Stimulated activated CD8-positive, alpha-beta memory T cell treated with anti-CD3 and anti-CD28 coated beads, Interleukin-7, amount 100 ng/mL, for 24 hours (primary cell): ENCODE measurements at places on chromosomes 6 and 20.

DNA sequence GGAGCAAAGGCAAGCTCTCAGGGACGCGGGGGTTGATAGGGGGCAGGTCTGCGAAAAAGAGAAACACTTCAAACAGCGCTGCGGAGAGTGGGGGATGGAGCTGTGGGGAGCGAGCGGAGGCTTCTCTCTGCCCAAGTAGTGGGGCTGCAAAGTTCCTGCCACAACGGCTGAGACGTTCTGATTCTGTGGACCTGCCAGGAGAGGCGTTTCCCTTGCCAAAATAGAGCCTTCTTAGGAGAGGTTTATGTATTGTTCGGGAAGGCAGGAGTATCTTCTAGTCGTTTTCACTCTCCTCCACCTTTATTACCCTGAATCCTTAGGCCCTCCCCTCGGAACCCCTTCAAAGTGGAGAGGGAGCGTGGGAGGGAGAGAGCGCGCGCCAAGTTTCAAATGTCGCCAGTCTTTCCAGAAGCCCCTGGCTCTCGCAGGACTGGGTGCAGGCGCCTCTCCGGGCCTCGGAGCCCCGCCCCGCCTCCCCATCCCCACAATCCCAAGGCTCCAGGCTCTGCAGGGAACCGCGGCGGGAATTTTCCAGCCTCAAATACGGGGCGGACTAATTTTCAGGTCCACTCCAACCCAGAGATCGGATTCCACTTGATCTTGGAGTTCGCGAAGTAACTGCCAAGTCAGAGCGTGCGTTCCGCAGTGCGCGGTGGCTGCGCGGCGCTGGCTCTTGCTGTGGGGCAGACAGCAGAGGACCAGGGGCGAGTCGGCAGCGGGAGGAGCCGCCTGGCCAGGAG, 10.0 kb upstream of the POU3F2 start:
- DNase-seq: no peak

DNA sequence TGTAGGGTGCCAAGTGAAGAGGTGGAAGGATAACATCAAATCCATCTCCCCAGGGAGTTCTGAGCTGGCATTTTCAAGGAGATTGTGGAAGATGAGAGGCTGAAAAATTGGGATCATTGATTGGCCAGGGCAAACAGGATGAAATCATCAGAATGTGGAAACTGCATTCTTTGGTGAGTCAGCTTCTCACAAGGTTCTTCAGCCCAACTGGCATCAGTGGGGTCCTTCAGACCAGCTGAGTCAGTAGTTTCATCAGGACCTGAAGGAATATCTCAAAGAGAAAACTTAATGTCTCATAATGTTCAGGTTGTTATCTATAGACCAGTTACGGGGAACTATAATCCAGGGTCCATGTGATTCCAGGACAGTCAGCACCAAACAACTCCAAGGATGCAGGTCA, 195.8 kb downstream of the HAO1 start:
- no peak for DNase-seq

- no peak for DNase-seq
Observed at GRCh38 chr6:34362909-34363680, 29.4 kb downstream of the NUDT3 start.

DNA sequence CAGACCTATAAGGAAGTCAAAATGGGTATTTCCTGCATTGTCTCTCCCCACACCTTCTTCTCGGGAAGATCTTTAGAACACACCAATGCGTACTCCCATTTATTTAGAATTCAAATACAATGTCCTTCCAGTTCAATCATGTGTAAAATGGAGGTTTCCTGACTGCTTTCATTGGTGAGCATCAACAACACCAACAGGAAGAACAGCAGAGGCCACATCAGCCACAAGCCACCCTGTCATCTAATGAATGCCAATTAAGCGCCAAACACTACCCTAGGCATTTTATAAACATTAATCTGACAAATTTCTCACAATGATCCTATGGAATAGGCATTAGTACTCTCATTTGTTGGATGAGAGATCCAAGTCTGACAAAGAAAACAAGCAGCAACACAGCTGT, 68.4 kb upstream of the SMLR1 start:
- no peak for DNase-seq

DNA sequence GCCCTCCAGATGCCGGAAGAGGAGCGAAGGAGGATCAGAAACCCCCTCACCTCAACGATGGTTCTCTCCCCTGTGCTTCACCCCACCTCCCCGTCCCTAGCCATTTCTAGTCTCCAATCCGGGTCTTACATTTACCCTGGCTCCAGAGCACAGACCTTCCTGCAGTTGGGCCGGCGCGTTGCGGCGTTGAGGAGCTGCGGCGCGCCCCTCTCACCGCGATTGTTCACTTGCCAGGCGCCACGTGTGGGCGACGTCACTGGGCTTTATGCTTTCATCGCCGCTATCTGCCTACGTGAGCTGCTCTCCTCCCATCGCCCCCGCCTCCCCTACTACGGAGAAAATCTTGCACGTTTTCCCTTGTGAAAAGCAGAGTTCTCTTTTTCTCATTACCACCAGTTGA, at the start of gene CRISP2:
Gene CRISP2 (minus strand): TSS at position 198 of the 400 bp plus-strand sequence. CDS start 4,347 bp downstream, outside the sequence.
- no peak for DNase-seq

DNA sequence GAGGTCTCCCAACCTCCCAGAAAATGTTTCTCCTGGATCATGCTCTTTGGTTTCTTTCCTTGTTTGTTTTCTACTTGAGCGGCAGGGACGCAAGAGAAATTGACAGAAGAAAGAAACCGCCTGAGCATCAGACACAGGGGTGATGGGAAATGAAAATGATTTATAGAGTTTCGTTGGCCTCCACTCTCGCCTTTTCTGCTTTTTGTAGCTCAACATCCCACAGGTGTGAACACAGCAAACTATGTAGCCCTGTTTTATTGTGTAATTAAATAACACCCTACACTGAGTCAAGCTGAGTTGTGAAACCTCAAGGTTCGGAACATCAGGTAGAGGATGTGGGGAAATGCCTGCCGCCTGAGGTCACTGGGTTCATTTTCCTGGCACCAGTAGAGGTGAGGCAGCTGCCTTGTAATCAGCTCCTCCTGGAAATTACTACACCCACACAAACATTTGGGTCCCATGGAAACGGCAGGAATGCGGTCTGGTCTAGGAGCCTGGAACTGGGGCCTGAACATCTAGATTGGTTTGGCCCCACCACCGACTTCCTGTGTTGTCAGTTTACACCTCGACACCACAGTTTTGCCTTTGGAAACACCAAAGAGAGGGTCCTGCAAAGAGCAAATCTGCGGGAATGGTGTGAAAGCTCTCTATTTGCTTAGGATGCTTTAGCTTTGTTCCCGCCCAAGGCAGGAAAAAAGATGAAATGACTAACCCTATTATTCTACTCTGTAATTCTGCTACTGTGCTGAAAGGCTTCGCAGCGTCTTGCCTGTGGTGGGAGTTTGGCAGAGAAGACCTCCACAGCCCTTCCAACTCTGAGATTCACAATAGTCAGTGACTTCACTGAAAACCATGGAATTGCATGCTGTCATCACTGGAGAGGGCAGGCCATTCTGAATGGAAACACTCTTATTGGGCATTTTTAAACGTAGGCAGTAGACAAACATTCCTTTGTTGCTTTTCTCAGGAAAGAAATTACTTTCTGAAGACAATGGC, 53.0 kb downstream of the ADAT2 start:
- no peak for DNase-seq

GRCh38 chr6:121917263-121917829, 481.9 kb downstream of the GJA1 start:
- DNase-seq: no peak

DNA sequence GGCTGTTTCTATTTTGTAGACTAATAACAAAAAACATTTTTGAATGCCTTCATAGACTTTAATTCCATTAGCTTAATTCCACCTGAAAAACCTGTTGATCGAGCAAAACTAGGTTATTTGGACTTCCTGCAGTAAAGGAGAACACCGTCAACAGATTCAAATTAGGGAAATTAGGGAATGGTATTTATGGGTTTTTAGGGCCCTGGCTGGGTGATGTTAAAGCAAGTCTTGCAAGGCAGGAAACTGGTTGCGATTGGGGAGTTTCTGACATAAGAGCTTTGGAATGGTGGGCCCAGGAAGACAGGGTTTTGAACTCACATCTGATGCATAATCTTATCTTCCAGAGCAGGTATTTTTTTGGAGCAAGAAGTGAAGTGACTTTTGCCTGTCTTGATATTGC, 40.1 kb upstream of the TFAP2C start:
- no peak for DNase-seq

- DNase-seq: no peak
Observed at GRCh38 chr6:69623357-69623756, 173.5 kb downstream of the LMBRD1 start.

DNA sequence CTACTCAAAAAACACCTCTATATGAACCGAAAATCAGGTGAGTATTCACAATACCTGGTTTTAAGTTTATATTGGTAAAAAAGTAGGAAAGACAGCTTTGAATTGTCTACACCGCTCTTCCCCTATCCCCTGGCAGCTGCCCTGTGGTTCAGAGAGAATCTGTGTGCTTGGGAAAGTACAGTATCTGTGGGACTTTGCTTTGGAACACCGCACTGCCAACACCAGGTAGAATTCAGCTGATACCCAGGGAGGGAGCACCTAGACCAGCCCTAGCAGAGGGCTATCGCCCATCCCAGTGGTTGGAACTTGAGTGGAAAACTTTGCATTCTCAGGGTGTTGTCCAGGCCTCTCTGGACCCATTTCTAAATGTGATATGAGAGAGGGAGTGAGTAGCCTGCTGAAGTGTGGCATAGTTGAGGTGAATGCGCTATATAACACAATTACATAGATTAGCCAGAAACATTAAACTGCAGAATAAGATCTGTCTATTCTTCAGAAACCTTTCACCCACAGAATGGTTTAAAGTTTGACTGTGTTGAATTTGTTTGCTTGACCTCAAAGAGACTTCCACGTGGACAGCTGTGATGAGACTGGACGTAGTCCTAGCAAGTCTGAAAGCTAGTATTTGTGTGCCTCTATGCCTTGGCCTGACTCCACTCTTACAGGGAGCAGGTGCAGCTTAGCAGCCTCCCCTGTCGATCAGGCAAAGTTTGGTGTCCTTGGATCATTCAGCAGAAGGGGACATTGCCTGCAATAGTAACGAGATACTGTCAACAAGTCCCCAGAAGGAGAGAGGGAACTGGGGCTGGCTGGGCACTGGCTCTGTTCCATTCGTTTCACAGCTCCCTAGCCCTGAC, 11.5 kb upstream of the MPC1 start:
- no peak for DNase-seq

DNA sequence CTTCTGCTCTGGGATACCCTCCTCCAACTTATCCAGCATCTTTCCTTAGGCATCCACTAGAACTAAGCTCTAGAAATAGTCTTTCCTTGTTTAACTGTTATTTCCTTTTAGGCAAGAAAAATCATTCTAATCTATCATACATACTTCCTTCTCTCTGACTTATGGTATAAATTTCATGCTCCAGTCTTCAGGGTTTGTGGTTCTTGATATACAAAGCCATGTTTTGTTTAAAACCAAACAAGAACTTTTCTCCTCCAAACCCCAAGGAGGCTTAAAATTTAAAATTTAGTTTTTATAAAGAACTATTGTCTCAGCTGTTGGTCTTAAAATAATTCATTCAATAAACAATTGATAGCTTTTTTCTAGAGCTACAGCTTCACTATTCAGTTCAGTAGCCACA, 77.2 kb downstream of the CD164 start:
- DNase-seq: no peak

- no peak for DNase-seq
Observed at GRCh38 chr20:4318891-4319290, 303.5 kb upstream of the RNF24 start.
